ENCODE measurements at places on chromosomes 13 and 19. TPM values are rescaled to one million over a fixed set of nuclear protein-coding genes. Genes with fewer than 3 reads are reported as not detected.

Gene MEIOSIN
- total RNA-seq = not detected

Gene ZNF77
- total RNA-seq = 1.6 TPM

Gene LGALS4
- total RNA-seq = not detected

Gene OR4F17
- total RNA-seq = not detected

Gene TGFBR3L
- total RNA-seq = 1.5 TPM

All from gastrocnemius medialis (tissue), 4 donors.